Coronary artery (tissue), 2 donors: ENCODE measurements at places on chromosomes 6 and 20.

DNA sequence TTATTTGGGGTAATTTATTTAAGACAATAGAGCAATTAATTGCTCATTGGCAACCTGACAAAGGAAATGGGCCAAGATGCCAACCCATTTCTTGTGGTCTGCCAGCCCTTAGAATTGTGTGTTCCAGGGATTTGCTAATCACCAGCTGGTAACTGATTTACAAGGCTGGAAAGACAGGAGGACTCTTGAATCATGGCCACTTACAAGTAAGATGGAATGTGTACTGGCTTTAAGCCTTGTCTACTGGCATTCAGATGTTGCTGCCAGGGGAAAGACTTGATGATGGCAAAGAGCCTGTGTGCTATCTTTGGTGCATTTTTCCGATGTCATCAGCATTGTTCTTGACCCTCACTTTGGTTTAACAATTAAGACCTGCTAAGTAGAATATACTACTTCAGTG lies 91.0 kb downstream of the BCKDHB start:
- no peak for DNase-seq

GRCh38 chr6:35603326-35604202 lies 85.2 kb downstream of the FKBP5 start:
- no peak for DNase-seq

GRCh38 chr6:28803337-28803709 lies 120.5 kb downstream of the TRIM27 start:
- DNase-seq: no peak

DNA sequence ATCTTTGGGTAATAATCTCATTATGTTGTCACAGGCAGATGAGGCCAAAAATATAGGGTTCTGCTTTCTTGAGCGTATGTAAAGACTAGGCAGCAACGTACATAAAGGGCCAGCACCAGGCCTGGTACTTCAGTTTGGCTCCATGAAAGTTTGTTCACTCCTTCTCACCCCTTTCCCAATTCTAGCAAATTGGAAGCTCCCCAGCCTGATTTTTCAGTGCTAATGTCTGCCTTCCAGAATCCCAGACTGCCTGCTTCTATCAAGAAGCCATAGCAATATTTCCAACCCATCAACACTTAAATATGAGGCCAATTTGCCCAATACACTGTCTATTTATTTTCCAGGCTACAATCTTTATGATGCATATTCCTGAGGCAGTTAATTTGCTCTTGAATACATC lies 93.4 kb upstream of the PTPRT start:
- DNase-seq: no peak
